ENCODE measurements at places on chromosomes 1 and 21. TPM values are rescaled to one million over a fixed set of nuclear protein-coding genes. Genes with fewer than 3 reads are reported as not detected.

GRCh38 chr21:41045534-41046268, 122.3 kb upstream of the BACE2 start:
- no peaks in the 10 kb centered on the region for H3K4me1 ChIP-seq
- no peak overlapping the region for H3K4me3 ChIP-seq
- no peak for DNase-seq
- H3K27me3 ChIP-seq, result no peaks in the 10 kb centered on the region
- no peak overlapping the region for H3K27ac ChIP-seq

- H3K27ac ChIP-seq, result no peak overlapping the region
- DNase-seq, result no peak
- H3K36me3 ChIP-seq, result no peaks in the 10 kb centered on the region
- no peak overlapping the region for H3K4me3 ChIP-seq
These were observed 5.2 kb downstream of the PADI1 start for GRCh38 chr1:17210176-17210575.

GRCh38 chr1:8115769-8116167, 89.7 kb upstream of the ERRFI1 start:
- H3K4me3 ChIP-seq, result no peak overlapping the region
- no peak for DNase-seq
- peaks cover 29% of the 10 kb centered on the region for H3K4me1 ChIP-seq
- no peak overlapping the region for H3K27ac ChIP-seq
- H3K36me3 ChIP-seq, result no peaks in the 10 kb centered on the region

GRCh38 chr1:24696041-24696755, 49.0 kb upstream of the CLIC4 start:
- DNase-seq, result no peak
- no peaks in the 10 kb centered on the region for H3K36me3 ChIP-seq
- H3K4me3 ChIP-seq, result no peak overlapping the region
- peaks cover 19% of the 10 kb centered on the region for H3K4me1 ChIP-seq
- H3K27ac ChIP-seq, result no peak overlapping the region
- H3K27me3 ChIP-seq, result no peaks in the 10 kb centered on the region

GRCh38 chr1:205241366-205242030, 13.8 kb downstream of the TMCC2 start:
- DNase-seq, result no peak
- H3K27ac ChIP-seq, result no peak overlapping the region
- H3K36me3 ChIP-seq, result no peaks in the 10 kb centered on the region
- no peaks in the 10 kb centered on the region for H3K27me3 ChIP-seq

GRCh38 chr1:79079770-79080169, 73.2 kb upstream of the ADGRL4 start:
- H3K4me1 ChIP-seq, result peaks cover 37% of the 10 kb centered on the region
- peak overlapping the region; percentile 81 for H3K27ac ChIP-seq
- no peak overlapping the region for H3K4me3 ChIP-seq
- H3K27me3 ChIP-seq, result no peaks in the 10 kb centered on the region

GRCh38 chr21:43283136-43283924, 114.5 kb downstream of the CRYAA start:
- no peaks in the 10 kb centered on the region for H3K27me3 ChIP-seq
- DNase-seq, result no peak
- no peak overlapping the region for H3K4me3 ChIP-seq

- no peak for DNase-seq
- peaks cover 18% of the 10 kb centered on the region for H3K4me1 ChIP-seq
- no peaks in the 10 kb centered on the region for H3K36me3 ChIP-seq
- H3K27me3 ChIP-seq, result no peaks in the 10 kb centered on the region
- no peak overlapping the region for H3K27ac ChIP-seq
- H3K4me3 ChIP-seq, result no peak overlapping the region
These were observed 12.7 kb upstream of the GADD45A start for GRCh38 chr1:67672260-67672803.

DNA sequence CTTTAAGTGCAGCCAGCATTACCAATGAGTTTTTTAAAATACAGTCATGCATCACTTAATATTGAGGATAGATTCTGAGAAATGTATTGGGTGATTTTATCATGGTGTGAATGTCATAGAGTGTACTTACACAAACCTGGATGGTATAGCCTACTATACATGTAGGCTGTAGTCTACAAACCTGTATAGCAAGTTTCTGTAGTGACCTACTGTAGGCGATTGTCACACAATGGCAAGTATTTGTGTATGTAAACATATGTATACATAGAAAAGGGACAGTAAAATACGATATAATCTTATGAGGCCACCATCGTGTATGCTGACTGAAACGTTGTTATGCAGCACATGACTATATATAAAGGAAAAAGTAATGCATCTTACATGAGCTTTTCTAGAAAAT, 48.2 kb downstream of the RPE65 start:
- DNase-seq, result no peak
- no peak overlapping the region for H3K4me3 ChIP-seq
- no peaks in the 10 kb centered on the region for H3K36me3 ChIP-seq

DNA sequence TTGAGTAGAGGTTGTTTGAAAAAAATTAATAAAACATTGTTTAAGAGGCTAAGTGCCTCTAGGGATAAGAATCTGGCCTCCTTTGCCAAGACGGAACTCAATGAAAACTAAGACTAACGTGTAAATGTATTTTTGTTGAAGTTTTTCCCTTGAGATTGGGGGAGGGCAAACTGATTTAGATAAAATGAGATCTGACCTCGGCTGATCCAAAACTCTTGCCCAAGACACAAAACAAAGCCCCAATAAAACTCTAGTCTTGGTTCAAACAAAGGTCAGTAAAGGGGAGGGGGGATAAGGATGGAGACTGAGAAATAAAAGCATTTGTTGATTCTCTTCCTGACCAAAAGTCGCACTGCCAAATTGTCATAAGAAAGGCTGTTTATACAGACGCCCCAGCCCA, 134.8 kb upstream of the DPT start:
- H3K27me3 ChIP-seq, result no peaks in the 10 kb centered on the region
- H3K27ac ChIP-seq, result no peak overlapping the region
- no peak for DNase-seq
- no peaks in the 10 kb centered on the region for H3K4me1 ChIP-seq

DNA sequence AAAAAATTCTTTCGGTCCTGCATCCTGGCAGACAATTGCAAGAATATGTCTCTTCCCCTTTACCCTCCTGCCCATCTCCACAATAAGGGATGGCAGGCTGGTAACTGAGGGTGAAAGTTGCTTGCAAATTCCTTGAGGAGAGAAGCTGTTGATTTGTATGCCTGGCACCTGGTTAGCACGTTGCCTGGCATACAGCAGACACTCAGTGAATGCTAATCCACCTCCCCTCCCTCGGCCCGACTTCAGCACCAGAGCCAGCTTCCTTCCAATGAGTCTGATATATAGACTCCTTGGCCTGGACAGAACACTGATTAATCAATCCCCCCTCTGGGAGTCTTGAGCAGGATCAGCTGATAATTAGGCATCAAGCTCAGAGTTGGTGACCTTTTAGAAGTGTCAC, 39.1 kb downstream of the KCNC4 start:
- DNase-seq, result no peak
- H3K27ac ChIP-seq, result no peak overlapping the region
- no peaks in the 10 kb centered on the region for H3K36me3 ChIP-seq
- no peak overlapping the region for H3K4me3 ChIP-seq
- no peaks in the 10 kb centered on the region for H3K27me3 ChIP-seq

DNA sequence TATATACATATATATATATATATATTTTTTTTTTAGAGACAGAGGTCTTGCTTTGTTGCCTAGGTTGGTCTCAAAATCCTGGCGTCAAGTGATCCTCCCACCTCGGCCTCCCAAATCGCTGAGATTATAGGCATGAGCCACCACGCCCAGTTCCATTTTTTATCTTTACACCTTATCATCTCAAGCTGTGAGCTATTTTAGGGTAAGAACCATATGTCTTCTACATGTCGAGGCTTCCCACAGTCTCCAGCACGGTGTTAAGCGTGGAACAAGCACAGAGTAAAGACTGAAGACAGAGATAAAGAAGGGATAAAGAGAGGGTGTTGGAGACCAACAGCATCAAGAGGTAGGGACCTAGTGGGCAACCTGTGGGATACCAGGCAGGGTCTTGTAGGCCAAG, 14.2 kb downstream of the ARHGEF2 start:
- no peak overlapping the region for H3K4me3 ChIP-seq
- H3K27ac ChIP-seq, result no peak overlapping the region

GRCh38 chr1:218304281-218305039, 19.4 kb downstream of the RRP15 start:
- DNase-seq, result no peak
- no peak overlapping the region for H3K27ac ChIP-seq
- no peaks in the 10 kb centered on the region for H3K36me3 ChIP-seq
- H3K4me1 ChIP-seq, result no peaks in the 10 kb centered on the region
- H3K4me3 ChIP-seq, result no peak overlapping the region
- H3K27me3 ChIP-seq, result no peaks in the 10 kb centered on the region

GRCh38 chr21:43760391-43760958, 15.6 kb downstream of the CSTB start:
- no peaks in the 10 kb centered on the region for H3K36me3 ChIP-seq
- no peaks in the 10 kb centered on the region for H3K27me3 ChIP-seq
- no peak overlapping the region for H3K4me3 ChIP-seq
- no peaks in the 10 kb centered on the region for H3K4me1 ChIP-seq
- H3K27ac ChIP-seq, result no peak overlapping the region

GRCh38 chr1:156232201-156232894, 9.6 kb upstream of the BGLAP start:
- no peaks in the 10 kb centered on the region for H3K27me3 ChIP-seq
- no peak for DNase-seq
- peaks cover 12% of the 10 kb centered on the region for H3K4me1 ChIP-seq
- peaks cover 24% of the 10 kb centered on the region for H3K36me3 ChIP-seq

DNA sequence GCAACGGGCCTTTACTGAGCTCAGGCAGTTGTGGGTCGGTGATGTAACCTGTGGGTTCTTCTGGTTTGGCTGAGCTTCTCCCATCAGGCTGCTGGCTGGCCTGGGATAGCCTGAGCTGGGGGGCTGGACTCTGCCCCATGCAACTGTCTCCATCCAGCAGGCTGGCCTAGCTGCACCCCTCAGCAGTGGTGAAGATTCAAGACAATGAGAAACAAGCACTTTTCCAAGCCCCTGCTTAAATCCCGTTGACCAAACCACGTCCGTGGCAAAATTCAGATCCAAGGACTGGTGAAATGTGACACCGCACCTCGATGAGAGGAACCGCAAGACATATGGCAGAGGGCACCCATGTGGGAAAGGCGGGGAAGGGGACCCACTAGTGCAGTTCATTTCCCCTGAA, 25.6 kb downstream of the PRSS38 start:
- no peaks in the 10 kb centered on the region for H3K36me3 ChIP-seq
- H3K27me3 ChIP-seq, result no peaks in the 10 kb centered on the region
- no peak for DNase-seq
- H3K27ac ChIP-seq, result no peak overlapping the region

GRCh38 chr1:48202030-48202752, 20.3 kb upstream of the SLC5A9 start:
- no peak overlapping the region for H3K4me3 ChIP-seq
- H3K27ac ChIP-seq, result no peak overlapping the region
- H3K36me3 ChIP-seq, result no peaks in the 10 kb centered on the region
- DNase-seq, result peak; percentile 60
- H3K4me1 ChIP-seq, result no peaks in the 10 kb centered on the region

- no peak for DNase-seq
- no peaks in the 10 kb centered on the region for H3K27me3 ChIP-seq
- no peak overlapping the region for H3K4me3 ChIP-seq
- no peaks in the 10 kb centered on the region for H3K36me3 ChIP-seq
- no peak overlapping the region for H3K27ac ChIP-seq
- H3K4me1 ChIP-seq, result no peaks in the 10 kb centered on the region
These were observed 146.2 kb upstream of the KRTAP19-8 start for GRCh38 chr21:31184459-31184858.

- H3K4me3 ChIP-seq, result no peak overlapping the region
- no peaks in the 10 kb centered on the region for H3K36me3 ChIP-seq
- no peak overlapping the region for H3K27ac ChIP-seq
These were observed 3.2 kb downstream of the ZFYVE9 start for GRCh38 chr1:52145137-52145536.

GRCh38 chr1:2318314-2319278, 72.8 kb downstream of the MORN1 start:
- H3K4me3 ChIP-seq, result no peak overlapping the region
- no peak for DNase-seq
- no peaks in the 10 kb centered on the region for H3K27me3 ChIP-seq
- no peak overlapping the region for H3K27ac ChIP-seq

DNA sequence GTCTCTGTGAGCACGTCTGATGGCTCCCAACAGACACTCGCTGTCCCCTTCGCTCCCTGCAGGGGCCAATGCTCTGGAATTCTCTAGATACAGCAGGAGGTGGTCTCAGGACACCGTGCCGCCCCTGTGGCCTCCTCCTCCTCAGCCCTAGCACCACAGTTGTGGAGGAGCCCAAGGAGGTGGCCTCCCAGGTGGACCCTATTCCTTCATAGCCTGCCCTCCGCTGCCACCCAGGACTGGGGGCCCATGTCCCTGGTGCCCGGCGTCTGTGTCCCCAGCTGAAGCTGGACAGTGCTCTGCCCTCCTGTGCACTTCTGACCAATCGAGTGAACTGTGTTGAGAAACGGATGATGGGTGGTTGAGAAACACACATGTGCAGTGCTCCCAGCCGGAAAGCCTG, 149.8 kb upstream of the ARHGEF16 start:
- H3K27ac ChIP-seq, result no peak overlapping the region
- H3K27me3 ChIP-seq, result no peaks in the 10 kb centered on the region
- H3K4me1 ChIP-seq, result no peaks in the 10 kb centered on the region

Gene MYOM3
- total RNA-seq, result 0.18 TPM

Gene LAD1
- total RNA-seq, result not detected

Gene NUP210L
- total RNA-seq, result not detected

Gene ERICH3
- not detected for total RNA-seq

Gene SLC1A7
- total RNA-seq, result not detected

Gene NIPAL3
- total RNA-seq, result 16.0 TPM

Gene GPR3
- 2.4 TPM for total RNA-seq
